ENCODE measurements at places on chromosomes 13 and 19.

DNA sequence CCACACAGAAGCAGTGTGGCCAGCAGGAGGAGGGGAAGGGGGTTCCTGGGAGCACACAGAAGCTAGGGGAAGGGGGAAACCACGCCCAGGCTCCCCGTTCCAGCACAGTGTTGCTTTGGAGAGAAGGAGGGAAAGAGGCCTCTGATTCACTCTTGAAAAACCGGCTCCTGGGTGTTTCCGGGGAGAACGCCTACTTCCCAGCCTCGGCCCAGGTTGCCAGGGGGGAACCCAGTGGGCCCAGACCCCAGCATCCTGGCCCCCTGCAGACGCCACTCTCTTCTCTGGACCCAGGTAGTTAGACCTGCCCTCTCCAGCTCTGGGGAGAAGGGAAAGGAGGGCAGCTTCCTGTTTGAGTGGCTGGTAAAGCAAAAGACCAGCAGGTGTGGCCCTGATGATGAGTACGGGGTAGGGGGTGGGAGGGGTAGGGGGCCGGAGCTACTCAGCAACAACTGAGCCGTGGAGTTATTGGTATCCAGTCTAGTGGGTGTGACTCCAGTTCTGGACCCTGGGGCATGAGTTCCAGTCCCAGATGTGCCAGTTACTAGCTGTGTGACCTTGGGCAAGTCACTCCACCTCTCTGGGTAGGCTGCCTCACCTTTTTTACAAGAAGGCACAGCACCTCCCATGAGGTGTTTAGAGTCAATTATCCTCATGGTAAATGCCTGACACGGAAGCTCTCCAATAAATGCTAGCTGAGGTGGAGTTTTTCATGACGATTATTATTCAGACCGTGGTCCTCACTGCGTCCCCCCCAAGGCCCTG is 836 bp downstream of the GIPC1 start:
- peak; percentile 53 for DNase-seq

- no peak for DNase-seq
Measured at GRCh38 chr19:1700733-1701663, 48.6 kb upstream of the TCF3 start.

GRCh38 chr13:42007844-42008243 is 40.6 kb upstream of the DGKH start:
- no peak for DNase-seq

- DNase-seq = no peak
Measured at GRCh38 chr13:100610391-100611347, 22.1 kb upstream of the GGACT start.

DNA sequence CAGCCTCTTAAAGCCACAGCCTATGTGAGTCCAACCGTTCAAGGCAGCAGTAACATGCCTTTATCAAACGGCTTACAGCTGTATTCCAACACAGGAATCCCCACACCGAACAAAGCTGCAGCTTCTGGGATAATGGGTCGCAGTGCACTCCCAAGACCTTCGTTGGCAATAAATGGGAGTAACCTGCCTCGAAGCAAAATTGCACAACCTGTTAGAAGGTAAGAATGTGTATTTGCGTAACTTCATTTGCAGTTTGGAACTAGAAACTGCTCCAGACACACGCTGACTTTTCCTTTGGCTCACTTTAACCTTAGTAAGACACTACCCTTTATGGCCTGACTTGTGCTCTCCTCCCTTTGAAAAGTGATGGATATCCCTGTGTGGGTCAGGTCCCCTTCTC is 63.4 kb downstream of the SLAIN1 start:
- no peak for DNase-seq

DNA sequence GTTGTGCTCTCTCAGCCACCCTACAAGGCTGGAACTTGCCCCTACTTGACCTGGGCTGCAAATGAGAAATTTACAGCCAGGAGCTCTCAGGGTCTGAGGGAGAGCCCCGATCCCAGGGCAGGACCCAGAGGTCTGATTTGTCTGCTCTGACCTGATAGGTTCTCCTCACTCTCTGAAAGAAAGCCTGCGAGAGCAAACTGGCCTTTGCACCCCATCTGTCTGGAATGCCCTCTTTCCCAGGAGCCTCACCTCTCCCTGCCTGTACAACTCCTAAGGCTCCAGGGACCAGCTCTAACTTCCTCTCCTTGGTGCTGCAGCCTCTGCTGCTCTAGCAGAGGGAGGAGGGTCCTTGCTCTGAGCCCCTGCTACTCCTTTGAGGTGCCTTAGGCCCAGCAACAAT is 137.8 kb downstream of the UQCRFS1 start:
- no peak for DNase-seq

DNA sequence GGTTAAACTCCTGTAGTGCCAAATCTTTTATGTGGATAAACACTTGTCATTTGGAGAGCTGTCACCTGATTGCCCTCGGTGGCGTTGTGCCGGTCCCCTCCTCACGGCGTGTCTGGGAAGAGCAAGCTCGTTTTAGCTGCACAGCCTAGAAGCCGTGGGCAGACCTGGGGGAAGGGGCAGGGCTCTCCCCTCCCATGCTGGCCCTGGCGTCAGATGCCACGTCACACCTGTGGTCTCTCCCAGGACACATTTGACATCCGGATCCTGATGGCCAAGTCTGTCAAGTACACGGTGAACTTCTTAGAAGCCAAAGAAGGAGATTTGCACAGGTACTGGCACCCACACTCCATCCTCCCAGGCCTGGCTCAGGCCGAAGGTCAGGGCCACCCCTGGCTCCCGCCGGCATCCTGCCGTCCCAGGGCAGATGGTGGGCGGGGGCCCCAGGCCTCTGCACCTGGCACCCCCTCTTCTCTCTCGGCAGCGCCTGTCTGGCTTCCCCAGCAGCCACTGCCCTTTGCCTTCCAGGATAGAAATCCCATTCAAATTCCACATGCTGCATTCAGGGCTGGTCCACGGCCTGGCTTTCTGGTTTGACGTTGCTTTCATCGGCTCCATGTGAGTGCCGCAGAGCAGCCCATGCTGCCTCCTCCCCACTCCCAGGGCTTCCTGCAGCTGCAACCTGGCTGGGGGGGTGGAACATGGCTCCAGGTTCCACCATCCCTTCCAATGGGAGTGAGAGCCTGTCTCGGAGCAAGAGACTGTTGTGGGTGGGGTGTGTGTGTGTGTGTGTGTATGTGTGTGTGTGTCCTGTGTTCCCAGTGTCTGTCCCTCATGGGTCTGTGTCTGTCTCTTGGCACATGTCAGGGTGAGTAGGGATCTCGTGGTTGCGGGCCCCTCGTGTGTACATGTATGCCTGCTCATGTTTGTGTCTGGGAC is 8.8 kb downstream of the YIPF2 start:
- DNase-seq = no peak

- no peak for DNase-seq
Measured at GRCh38 chr13:94677799-94678198, 34.5 kb downstream of the SOX21 start.

GRCh38 chr19:18417250-18418028 is 1.8 kb upstream of the SSBP4 start:
- peak; percentile 71 for DNase-seq

GRCh38 chr13:60448907-60449510 is 52.0 kb downstream of the TDRD3 start:
- no peak for DNase-seq

GRCh38 chr19:19192910-19193423 is 909 bp downstream of the RFXANK start:
- no peak for DNase-seq
